NCI-H526 (cell line): ENCODE measurements at places on chromosomes 3 and 15.

DNA sequence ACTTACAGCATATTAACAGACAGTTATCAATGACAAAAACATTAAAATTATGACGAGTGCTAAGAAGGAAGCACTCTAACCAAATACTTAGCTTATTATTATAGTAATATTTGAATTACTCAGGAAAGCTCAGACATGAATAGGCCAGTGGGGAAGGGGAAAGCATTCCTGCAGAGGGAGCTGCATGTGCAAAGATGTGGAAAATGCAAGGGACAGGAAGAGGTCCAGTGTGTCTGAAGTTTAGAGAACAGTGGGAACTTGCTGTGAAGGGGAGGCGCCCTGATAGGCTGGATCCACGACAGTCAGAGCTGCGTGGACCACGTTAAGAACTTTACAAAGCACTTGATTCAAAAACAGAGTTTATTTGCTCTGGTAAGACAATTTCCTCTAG, 1.2 kb upstream of the SPICE1 start:
- peak; percentile 12 for DNase-seq

- no peak for DNase-seq
Measured at GRCh38 chr3:3089017-3089416, 21.2 kb downstream of the IL5RA start.

- DNase-seq, result no peak
Measured at GRCh38 chr3:4596612-4597011, 103.5 kb downstream of the ITPR1 start.

DNA sequence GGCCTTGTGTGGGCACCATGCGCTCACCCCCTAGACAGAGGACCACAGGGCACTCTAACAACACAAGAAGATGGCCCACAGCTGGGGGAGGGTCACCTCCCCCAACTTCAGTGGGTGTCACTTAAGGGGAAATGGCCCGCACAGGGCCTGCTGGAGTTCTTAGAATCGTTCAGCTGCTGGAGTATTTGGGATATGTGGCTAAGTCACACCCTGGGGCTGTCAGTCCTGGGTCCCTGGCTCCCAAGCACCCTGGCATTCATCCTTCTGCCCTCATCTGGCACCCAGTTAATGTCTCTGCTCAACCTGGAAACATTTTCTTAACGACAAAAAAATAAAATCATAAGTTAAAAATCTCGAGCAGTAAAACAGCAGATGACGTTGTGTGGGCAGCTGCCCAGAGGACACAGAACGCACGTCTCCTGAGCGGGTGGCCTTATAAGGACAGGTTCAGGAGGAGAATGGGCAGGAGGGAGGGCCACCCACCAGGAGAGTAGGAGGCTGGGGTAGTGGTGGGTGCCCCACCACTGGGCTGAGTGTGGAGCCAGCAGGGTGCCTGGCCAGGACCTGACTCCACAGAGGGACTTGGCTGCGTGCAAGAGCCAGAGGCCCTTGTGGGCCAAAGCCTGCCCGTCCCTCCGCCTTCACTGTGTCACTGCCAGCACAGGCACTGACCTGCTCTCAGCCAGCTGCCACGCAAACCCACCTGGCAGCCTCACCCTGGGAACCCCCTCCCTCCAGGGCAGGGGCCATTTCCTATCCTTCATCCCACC, 11.5 kb downstream of the KBTBD13 start:
- no peak for DNase-seq

GRCh38 chr3:44340058-44340395, 1.5 kb downstream of the TCAIM start:
- DNase-seq, result no peak

GRCh38 chr15:75841626-75842025, 1.6 kb upstream of the UBE2Q2 start:
- no peak for DNase-seq

DNA sequence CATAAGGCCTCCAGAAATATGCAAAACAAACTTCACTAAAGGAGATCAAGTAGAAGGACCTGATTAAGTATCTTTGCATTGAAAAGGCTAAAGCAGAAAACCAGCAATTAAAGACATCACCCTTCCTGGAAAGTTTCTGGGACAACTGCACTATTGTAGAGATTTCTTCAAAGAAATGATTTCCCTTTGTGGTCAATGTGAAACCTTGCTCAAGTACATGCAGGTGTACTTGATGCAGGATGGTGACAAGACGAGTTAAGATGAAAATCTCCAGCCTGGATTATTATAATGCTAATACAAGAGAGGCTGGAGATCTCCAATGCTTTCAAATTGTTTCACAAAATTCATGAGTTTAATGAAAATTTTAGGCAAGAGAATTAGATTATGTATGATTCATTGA, 208.4 kb downstream of the TIGIT start:
- DNase-seq, result no peak

- no peak for DNase-seq
Measured at GRCh38 chr3:188712248-188712924, 459.4 kb upstream of the TPRG1 start.

- DNase-seq, result no peak
Measured at GRCh38 chr3:168981396-168981795, 682.1 kb downstream of the MECOM start.

GRCh38 chr15:78989701-78990240, 44.9 kb upstream of the CTSH start:
- DNase-seq, result no peak

DNA sequence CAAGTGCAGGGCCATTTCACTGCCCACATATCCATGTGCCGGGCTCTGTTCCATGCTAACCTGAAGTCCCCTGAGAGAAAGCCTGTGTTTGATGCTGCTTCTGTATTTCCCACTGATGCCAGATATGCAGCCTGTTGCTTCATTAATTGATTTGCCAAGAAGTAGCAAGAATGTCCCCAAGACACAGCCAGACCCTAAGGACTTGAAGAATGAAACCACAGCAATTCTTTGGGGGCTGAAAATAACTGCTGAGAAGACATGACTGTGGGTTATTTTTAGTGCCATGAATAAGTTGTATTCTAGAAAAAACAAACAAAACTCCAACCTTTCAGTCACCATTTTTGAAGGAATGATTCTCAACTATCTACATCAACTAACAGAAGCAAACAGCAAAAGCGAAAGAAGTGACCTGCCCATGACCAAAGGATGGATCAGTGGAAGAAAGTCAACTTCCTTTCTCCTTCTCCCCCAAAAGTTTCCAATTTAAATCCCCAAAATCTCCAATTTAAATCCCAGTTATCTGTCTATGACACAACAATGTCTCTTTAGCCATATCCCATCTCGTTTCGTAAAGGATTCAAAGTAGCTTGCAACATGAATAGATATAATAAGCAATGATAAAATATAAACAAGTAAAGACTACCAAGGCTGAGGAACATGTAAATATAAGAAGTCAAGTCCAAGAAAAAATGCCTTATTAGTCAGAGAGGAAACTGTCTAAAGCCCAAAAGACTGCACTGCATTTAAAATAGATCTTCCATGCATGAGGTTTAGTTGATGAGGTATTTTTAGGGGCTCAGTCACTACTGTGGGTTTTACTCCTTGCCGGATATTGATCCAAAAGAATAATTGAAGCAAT, 226.8 kb downstream of the DTWD1 start:
- no peak for DNase-seq

DNA sequence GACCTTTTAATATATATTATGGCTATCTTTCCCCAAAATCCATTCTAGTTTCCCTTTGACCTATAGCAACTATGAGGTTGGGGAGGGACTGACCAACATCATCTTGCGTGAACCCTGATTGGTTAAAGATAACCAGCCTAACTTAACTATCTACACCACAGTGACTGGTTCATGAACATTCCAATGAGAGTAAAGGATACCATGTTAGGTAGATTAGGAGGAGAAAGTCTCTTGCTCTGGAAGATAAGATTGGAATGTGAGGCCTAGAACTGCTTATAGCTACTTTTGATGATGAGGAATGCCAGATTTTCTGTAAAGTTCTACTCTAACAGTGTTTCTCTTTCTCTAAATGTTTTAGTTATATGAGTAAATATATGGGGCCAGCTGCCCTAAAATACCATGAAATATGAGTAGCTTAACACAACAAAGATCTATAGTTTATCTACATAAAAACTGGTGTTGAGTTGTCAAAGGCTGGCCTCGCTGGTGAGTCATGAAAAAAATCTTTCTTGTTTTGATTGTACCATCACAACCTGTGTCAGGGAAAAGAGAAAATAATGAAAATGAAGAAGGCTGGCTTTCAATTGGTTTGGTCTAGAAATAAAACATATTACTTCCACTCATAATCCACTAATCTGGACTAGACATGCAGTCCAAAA, 481.4 kb downstream of the NSUN3 start:
- no peak for DNase-seq

DNA sequence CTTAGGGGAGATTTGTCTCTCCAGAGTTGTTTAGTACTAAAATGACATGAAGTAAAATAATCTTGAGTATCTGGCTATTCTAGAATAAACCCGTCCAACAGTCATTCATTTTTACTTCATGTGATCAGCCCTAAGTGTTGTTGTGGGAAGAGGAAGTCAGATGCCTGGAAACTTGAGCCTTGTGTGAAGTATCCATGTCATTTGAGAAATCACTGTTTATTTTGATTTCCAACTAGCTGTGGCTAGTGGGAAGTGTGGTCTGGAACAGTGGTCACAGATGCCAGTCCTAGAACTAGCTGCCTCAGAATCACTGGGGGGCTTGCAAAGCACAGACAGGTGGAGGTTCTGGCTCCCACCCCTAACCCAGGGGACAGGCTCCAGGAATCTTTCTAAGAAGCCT, 77.7 kb upstream of the LIMD1 start:
- DNase-seq, result no peak

DNA sequence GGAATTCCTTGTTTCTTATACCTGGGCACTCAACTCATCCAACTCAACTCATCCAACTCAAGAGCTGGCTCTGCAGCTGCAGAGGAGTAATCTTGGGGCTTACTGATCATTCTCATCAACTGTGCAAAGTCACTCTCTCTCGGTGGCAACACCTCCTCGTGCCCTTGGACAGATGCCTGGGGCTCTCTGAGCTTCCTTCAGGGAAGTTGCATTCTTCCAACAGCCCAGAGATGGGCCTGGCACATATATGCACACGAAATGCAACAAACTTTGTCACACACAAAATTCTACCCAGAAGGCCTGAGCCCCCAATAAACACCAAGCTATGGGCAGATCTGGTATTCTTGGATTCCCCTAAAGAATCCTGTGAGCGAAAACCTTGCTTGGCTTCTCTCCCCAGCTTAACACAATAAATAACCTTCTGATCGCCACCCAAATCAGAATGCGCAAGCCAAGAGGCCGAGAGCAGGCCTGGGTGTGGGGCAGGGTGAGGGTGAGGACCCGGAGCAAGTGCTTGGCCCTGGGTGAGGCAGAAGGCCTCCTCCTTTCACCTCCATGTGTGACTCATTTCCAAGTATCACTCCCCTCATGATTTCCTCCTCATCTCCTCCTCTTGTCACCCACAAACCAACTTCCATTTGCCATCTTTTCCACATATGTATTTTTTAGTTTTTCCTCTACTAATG, 15.4 kb downstream of the TGM5 start:
- no peak for DNase-seq

DNA sequence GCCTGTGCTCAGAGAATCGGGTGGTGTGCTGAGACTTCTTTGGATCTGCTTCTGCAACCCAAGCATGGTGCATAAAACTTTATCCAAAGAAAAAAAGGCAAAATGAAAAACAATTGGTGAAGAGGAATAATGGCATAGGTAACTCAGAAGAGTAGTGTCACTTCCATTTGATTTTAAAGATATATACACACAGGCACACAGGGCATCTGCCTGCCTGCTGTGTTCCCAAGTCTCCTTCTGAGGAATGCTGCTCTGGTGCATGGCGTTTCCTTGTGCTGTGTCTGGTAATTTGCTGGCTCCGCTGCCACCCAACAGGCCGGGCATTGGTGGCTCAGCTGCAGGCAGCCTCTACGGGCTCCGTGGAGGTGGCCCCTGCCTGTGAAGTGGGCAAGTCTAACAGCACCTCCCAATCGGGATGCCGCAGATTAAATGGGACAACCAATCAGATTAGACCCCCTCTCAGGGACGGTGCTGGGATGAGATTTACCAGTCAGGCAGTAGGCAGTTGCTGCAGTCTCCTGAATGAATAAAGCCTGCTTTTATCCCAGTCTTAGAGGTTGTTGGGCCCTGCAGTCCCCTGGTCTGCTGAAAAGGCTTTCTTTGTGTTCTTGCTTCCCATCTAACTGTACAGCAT, 253.7 kb upstream of the RASGRP1 start:
- no peak for DNase-seq

DNA sequence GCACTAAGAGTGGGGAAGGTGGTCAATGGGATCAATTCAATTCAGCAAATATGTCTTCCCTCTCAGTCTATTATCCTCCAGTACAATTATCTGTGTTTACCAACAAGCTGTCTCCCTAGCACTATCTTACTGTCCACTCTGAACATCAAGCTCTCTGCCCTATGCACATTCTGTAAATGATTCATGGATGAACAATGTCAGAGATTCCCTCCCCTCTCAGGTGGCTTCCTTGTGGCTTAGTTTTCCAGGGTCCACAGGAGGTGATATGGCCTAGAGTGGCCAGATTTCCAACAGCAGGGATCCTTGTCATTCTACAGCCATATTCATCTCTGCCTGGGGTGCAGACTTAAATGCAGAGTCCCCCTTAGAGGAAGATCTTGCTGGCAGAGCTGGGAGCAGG, 225.1 kb downstream of the UACA start:
- DNase-seq, result no peak

GRCh38 chr3:45105855-45106671, 40.1 kb downstream of the CDCP1 start:
- DNase-seq, result no peak

DNA sequence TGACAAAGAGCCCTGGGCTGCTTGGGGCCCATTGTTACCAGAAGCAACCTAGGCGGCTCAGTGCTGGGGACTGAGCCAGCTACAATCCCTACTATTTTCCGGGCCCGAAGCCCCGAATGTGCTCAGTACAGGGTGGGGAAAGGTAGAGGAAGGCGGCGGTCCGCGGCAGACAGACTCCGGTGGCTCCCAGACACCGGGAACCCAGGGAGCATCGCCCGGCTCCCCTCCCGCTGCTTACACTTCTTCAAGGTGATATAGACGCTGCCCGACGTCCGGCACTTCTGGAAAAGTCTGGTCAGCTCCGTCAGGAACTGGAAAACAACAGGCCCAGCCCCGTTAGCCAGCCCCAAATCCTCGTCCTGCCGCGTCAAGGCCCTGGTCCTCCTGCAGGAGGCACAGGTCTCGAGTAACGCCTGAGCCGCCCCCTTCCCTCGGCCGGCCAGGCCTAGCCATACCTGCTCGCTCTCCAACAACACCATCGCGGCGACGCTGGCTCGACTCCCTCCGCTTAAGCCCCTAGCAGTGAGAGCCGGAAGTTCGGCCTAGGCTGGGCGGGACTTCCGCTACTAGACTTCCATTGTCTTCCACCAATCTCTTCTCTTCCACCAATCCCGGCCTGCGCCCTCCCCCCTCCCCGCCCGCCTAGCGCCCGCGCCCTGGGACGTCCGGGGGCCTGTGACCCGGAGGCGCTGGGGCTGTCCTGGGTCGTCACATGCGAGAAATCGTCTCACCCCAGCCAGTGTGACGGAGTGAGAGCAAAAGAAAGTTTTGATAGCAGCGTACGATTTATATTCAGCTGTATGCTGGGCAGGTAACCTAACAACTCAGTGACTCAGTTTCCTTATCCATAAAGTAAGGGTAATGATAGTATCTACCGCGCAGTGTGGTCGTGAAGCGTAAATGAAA, at the start of gene SRP14:
SRP14 (minus strand) TSS at position 544 of the 906 bp plus-strand sequence; CDS start at position 479, 65 bp downstream.
- peak; percentile 92 for DNase-seq

- DNase-seq, result no peak
Measured at GRCh38 chr15:60340207-60340921, 57.4 kb downstream of the ANXA2 start.
